Central memory CD8-positive, alpha-beta T cell (primary cell): ENCODE measurements at places on chromosomes 7 and 10.

DNA sequence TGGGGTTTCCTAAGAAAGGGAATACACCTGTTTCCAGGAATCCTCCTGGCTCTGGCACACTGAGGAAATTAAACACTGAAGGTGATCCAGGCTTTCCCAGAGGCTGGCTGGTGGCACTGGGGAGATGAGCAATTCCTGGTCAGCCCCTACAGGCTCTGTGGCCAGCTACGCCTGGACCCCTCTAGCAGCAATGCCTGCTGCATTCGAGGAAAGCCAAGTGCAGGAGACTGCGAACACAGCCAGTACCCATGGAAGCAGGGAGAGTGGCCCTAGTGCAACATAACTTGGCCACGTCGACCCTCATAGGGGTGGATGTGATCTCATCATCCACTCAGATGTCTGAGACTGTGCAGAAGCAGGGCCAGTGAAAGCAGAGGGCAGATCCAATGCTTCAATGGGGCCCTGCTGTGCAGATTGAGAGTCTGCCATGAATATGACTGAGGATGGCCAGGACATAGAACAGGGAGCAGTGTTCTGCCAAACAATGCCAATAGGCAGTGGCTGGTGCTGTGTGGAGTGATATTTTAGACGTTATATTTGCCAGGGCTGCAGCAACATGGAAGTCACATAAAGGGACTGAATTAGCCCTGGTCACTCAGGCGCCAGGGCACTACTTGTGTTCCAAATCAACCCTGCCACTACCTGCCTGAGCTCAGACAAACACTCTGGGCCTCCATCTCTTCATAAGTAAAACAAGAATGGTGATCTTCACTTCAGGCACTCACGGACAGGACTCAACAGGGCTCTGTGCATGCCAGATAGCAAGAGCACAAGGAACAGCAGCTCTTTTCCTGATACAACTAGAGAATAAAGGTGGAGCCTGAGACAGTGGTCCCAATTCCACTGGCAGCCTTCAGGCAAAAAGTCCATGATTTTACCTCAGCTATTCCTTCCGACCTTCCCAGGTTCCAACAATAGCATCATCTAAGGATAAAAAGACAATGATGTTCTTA, 2.4 kb downstream of the ZNF488 start:
- no peak overlapping the region for H3K4me3 ChIP-seq
- peaks cover 97% of the 10 kb centered on the region for H3K27me3 ChIP-seq
- H3K36me3 ChIP-seq, result no peaks in the 10 kb centered on the region
- no peak for DNase-seq

DNA sequence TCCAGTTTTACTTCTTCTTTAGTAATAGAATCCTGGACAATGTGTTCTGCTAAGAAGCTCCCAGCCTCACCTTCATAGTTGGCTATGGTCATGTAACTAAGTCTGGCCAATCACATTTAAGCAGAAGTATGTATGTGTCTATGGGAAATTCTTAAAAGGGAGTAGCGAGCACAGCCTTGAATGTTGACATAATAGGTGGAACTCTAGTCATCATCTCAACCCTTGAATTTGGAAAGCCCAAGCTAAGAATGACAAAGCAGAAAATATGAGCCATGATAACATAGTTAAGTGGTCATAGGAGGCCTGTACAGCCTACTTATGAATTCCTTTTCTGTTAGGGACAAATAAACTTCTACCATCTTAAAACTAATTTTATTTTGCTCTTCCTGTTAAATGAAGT, 134.1 kb downstream of the MAGI2 start:
- no peaks in the 10 kb centered on the region for H3K4me1 ChIP-seq
- DNase-seq, result no peak
- H3K4me3 ChIP-seq, result no peak overlapping the region
- no peaks in the 10 kb centered on the region for H3K36me3 ChIP-seq

DNA sequence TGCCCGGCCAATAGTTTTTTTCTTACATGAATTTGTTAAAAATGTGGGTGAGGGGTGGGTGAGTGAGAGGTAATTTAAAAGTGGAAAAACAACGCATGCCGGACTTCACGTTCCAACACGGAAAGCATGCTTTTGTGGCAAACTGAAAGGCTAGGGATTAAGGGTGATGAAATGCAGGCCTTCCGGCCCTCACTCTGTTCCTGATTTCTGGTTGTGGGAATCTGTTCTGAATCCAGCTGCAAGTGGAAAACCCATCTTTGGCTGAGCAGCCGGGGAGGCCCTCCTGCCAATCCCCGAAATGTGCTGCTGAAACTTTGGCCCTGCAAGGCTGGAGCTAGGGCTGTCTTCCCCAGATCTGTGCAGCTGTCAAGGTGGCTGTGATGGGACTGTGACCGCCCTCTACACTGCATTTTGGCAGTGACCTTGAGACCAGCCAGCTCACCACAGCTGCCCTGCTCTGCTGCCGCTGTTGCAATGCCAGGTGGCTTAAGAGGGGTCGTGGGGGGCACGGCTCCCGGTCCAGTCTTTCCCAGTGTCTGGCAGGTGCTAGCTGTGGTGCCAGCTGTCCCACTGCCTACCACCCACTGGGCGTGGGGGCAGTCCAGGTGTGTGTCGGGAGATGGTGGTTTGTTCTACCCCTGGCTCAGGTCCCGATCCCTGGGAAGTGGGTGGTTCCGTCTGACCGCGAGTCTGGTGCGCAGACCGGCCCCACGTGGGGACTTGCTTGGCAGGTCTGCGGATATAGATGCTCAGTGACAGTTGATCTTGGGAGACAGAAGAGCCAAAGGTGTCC, 39.0 kb downstream of the TET1 start:
- H3K27me3 ChIP-seq, result no peaks in the 10 kb centered on the region
- peak overlapping the region; percentile 86 for H3K4me3 ChIP-seq
- H3K4me1 ChIP-seq, result peaks cover 27% of the 10 kb centered on the region
- peaks cover 2% of the 10 kb centered on the region for H3K36me3 ChIP-seq

DNA sequence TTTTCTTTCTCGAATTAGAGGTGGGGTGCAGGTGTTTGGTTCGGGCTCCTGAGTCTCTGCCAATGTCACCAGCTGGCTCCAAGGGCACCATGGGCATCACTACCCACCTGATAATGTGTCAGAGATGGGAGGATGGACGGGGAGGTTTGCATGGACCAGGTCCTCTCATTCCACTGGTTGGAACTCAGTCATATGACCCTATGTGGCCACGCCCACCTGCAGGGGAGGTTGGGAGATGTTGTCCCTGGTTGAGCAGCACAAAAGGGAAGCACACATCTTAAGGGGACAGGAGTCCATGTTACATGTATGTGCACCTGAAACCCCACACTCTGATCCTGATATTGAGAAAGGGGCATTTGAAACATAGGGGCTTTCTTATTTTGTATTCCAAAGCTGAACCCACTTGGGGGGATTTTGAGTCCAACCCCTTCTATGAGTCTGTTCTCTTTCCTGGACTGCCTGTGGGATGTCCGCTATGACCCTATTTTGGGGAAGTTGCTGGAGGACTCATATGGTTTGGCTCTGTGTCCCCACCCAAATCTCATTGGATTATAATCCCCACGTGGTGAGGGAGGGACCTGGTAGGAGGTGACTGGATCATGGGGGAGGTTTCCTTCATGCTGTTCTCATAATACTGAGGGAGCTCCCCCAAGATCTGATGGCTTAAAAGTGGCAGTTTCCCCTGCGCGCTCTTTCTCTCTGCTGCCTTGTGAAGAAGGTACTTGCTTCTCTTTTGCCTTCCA, 66.9 kb upstream of the BAIAP2L1 start:
- H3K36me3 ChIP-seq, result no peaks in the 10 kb centered on the region
- H3K4me1 ChIP-seq, result peaks cover 6% of the 10 kb centered on the region
- H3K27ac ChIP-seq, result no peak overlapping the region
- H3K4me3 ChIP-seq, result no peak overlapping the region

GRCh38 chr10:88073682-88074081, 210.3 kb downstream of the PTEN start:
- no peak for DNase-seq
- no peaks in the 10 kb centered on the region for H3K36me3 ChIP-seq
- H3K27ac ChIP-seq, result no peak overlapping the region
- H3K4me1 ChIP-seq, result peaks cover 17% of the 10 kb centered on the region
- H3K27me3 ChIP-seq, result no peaks in the 10 kb centered on the region

GRCh38 chr10:77959384-77959783, 32.8 kb upstream of the DLG5 start:
- no peak for DNase-seq
- no peaks in the 10 kb centered on the region for H3K36me3 ChIP-seq
- no peaks in the 10 kb centered on the region for H3K4me1 ChIP-seq
- H3K27ac ChIP-seq, result no peak overlapping the region
- no peak overlapping the region for H3K4me3 ChIP-seq

- DNase-seq, result no peak
- H3K27ac ChIP-seq, result no peak overlapping the region
- no peaks in the 10 kb centered on the region for H3K4me1 ChIP-seq
- no peak overlapping the region for H3K4me3 ChIP-seq
- no peaks in the 10 kb centered on the region for H3K36me3 ChIP-seq
- H3K27me3 ChIP-seq, result peaks cover 56% of the 10 kb centered on the region
Observed at GRCh38 chr7:158431941-158432347, 155.7 kb downstream of the PTPRN2 start.

DNA sequence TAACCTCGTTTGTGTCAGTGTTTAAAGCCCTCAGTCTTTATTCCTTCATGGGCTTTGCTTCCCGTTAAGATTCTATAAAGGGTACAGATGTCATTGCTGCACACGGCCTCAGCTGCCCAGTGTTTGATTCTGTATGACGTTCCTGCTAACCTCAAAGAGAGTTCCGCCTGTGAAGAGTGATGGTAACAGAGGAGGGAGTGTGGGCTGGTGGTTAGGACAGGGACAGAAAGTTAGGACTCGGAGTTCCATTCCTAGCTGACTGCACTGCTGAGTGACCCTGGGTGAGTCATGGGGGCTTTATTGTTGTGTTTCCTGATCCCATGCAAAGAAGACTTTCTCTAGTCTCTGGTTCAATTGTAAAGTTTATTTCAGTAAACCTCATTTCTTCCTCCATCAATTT, 227.1 kb downstream of the DYNC1I1 start:
- no peak for DNase-seq
- H3K27ac ChIP-seq, result no peak overlapping the region
- H3K27me3 ChIP-seq, result peaks cover 18% of the 10 kb centered on the region
- H3K4me3 ChIP-seq, result no peak overlapping the region

DNA sequence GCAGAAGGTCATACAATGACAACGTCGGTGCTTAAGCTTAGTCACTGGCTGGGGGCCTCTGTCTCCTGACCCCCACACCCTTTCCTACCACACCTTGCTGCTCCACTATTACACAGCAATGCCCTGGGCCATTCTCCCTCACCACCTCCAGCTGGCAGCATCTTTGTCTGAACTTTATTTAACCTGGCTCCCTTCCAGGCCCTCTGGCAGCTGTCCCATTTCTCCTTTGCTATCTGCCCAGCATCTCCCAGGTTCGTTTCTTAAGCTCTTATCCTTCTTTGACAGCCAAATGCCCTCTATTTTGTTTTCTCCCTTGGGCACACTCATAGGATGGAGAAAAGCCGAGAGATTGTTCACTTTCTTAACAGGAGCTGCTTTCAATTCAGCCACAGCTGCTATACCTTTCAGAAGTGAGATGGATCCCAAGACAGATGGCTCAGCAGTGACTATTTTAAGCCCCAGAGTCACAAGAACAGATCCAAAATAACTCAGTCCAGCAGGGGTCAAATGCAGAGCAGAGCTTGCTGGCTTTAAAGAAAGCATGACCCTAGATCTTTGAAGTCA, 1277.1 kb upstream of the AUTS2 start:
- no peaks in the 10 kb centered on the region for H3K27me3 ChIP-seq
- no peak overlapping the region for H3K27ac ChIP-seq
- no peaks in the 10 kb centered on the region for H3K4me1 ChIP-seq
- H3K36me3 ChIP-seq, result no peaks in the 10 kb centered on the region
- DNase-seq, result no peak
- no peak overlapping the region for H3K4me3 ChIP-seq

- H3K36me3 ChIP-seq, result no peaks in the 10 kb centered on the region
- H3K27me3 ChIP-seq, result no peaks in the 10 kb centered on the region
- no peaks in the 10 kb centered on the region for H3K4me1 ChIP-seq
- H3K4me3 ChIP-seq, result no peak overlapping the region
- H3K27ac ChIP-seq, result no peak overlapping the region
- no peak for DNase-seq
Observed at GRCh38 chr7:68401313-68401712, 1197.0 kb upstream of the AUTS2 start.

- H3K27me3 ChIP-seq, result no peaks in the 10 kb centered on the region
- no peaks in the 10 kb centered on the region for H3K4me1 ChIP-seq
- no peak for DNase-seq
Observed at GRCh38 chr10:132783940-132784865, 1.7 kb downstream of the NKX6-2 start.

GRCh38 chr7:73644688-73645286, 20.5 kb upstream of the MLXIPL start:
- no peak for DNase-seq
- H3K36me3 ChIP-seq, result peaks cover 5% of the 10 kb centered on the region
- H3K4me3 ChIP-seq, result no peak overlapping the region
- H3K4me1 ChIP-seq, result peaks cover 18% of the 10 kb centered on the region
- no peak overlapping the region for H3K27ac ChIP-seq

DNA sequence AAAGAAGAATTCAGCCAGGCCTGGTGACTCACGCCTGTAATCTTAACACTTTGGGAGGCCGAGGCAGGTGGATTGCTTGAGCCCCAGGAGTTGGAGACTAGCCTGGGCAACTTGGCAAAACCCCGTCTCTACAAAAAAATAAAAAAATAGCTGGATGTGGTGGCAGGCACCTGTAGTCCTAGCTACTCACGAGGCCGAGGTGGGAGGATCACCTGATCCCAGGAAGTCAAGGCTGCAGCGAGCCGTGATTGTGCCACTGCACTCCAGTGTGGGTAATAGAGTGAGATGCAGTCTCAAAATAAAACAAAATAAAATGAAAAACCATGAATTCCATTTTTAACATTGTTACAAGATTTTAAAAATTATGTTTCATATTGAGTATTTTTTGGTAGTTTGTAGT, 988.9 kb upstream of the ZNF722 start:
- no peaks in the 10 kb centered on the region for H3K4me1 ChIP-seq
- DNase-seq, result no peak
- H3K27ac ChIP-seq, result no peak overlapping the region
- H3K4me3 ChIP-seq, result no peak overlapping the region
- no peaks in the 10 kb centered on the region for H3K27me3 ChIP-seq

GRCh38 chr7:137718355-137718754, 128.4 kb downstream of the DGKI start:
- H3K4me1 ChIP-seq, result no peaks in the 10 kb centered on the region
- H3K27me3 ChIP-seq, result peaks cover 11% of the 10 kb centered on the region
- no peak for DNase-seq
- no peaks in the 10 kb centered on the region for H3K36me3 ChIP-seq
- no peak overlapping the region for H3K4me3 ChIP-seq

- H3K27ac ChIP-seq, result peak overlapping the region; percentile 18
- H3K27me3 ChIP-seq, result no peaks in the 10 kb centered on the region
- H3K4me3 ChIP-seq, result no peak overlapping the region
- DNase-seq, result no peak
- no peaks in the 10 kb centered on the region for H3K4me1 ChIP-seq
Observed at GRCh38 chr10:119940487-119940886, 48.0 kb downstream of the SEC23IP start.

- no peaks in the 10 kb centered on the region for H3K27me3 ChIP-seq
- no peaks in the 10 kb centered on the region for H3K36me3 ChIP-seq
- DNase-seq, result no peak
- no peak overlapping the region for H3K4me3 ChIP-seq
- no peaks in the 10 kb centered on the region for H3K4me1 ChIP-seq
Observed at GRCh38 chr7:130695840-130696239, 9.5 kb upstream of the TSGA13 start.
